Glomerular endothelial cell (primary cell): ENCODE measurements at places on chromosomes 7 and 10.

- no peak for DNase-seq
Observed at GRCh38 chr7:101884671-101885596, 67.5 kb downstream of the CUX1 start.

DNA sequence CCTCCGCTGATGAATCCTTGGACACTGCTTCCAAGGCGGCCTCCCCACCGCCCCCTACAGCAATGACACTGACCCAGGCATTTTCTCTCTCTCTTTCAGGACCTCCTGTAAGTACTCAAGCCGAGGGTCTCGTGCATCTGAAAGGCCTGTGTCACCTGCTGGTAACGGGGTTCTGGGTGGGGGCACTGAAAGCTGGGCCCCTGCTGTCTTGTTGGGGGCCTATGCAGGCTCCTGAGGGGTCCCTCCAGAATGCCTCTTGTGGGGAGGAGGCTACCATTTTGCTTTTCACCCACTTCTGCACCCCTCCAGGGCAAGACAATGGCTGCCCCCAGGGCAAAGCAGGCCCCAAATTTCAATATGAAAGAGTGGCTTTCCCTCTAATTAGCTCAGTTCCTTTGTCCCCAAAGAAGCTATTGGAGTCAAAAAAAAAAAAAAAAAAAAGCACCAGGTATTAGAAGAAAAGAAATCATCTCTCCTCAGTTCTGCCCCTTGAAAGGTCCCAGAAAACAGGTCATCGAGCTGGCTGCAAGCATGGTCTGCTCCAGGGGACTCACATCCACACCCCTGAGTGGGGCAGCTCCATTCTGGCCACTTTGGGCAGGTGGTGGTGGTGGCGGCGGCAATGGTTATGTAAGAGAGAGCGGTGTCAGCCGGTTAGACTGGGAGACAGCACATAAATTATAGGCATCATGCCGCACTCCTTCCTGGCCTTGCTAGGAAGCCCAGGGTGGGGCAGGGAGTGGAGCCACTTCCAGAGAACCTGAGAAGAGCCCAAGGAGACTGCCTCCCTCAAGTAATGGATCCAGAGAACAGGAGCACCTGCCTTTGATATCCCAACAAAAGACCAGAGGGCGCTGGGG is 66.2 kb downstream of the COL13A1 start:
- no peak for DNase-seq

- DNase-seq: no peak
Observed at GRCh38 chr7:101134399-101134980, 7.6 kb downstream of the SERPINE1 start.

DNA sequence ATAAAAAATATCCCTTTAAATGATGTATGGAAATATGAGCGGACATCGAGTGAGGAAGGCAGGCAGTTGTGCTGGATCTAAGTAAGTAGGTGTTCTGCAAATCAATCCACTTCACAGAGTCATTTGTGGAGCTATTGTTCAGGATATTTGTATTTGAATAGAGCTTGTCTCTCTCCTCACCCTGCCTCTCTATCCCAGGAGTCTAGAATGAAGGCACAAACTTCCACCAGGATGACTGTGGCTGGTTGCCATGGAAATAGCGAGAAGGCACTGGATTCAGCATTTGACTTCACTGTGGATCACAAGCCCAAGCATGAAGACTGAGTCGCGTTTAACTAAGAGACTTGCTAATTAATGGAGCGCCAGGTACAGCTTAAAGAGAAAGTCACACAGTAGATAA is 53.2 kb downstream of the NPY start:
- DNase-seq: no peak

DNA sequence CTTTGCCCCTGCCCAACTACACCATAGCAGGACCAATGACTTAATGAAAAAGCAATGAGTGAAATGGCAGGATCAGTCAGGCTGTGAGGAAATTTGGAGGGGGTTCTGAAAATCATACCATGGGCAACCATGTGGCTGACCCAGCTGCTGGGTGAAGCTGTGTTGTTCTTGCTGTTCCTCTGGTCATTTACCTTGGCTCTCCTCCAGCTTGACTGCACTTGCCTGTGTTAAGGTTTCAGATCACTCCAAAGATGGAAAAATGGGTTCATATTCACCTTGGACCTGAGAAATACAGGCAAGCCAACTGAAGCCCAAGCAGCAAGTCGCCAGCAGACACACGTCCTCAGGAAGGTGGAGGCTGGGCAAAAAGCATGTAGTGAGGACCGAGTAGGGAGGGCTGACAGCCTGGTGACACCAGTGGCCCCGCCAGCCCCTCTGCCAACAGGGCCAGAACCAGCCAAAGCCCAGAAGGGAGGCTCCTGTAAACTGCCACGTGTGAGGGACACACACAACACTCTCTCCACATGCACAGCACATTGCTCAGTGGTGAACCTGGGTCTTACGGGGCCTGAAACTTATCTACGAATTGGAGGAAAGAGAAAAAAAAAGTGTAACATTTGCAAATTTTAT is 40.1 kb downstream of the PARP12 start:
- DNase-seq: no peak

DNA sequence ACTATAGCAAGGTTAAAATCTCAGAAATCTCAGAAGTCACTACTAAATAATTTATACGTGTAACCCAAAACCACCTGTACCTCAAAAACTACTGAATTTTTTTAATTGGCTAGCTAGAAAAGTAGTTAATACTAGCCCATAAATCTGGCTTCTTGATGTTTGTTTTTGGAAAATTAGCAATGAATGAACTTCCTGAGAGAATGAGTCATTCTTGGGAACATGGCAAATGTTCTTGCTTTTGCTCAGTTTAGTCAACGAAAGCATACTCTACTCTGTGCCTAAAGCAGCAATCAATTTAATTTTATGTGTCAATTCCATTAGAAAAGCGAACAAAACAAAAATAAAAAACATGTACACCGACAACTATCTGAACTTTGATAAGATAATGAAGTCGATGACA is 69.2 kb downstream of the SEMA3E start:
- peak; percentile 23 for DNase-seq

DNA sequence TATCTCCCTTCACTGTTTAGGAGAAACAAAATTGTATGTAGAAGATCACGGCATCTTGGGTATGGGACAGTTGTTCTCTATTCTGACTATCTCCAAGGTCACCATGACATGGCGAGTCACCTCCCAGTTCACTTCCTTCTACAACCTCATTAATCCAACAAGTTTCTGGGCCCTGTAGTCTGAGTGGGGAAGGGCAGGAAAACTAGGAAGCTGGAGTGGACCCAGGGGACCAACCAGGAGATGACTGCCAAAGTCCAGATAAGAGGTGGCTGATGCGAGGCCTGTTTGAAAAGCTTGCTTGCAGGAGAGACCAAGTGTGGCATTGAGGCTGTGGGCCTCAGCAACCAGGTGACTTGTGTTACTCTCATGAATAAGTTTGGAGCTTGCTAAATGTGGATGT is 584.9 kb downstream of the TNS3 start:
- no peak for DNase-seq
